ENCODE measurements at places on chromosomes 11 and 22.

DNA sequence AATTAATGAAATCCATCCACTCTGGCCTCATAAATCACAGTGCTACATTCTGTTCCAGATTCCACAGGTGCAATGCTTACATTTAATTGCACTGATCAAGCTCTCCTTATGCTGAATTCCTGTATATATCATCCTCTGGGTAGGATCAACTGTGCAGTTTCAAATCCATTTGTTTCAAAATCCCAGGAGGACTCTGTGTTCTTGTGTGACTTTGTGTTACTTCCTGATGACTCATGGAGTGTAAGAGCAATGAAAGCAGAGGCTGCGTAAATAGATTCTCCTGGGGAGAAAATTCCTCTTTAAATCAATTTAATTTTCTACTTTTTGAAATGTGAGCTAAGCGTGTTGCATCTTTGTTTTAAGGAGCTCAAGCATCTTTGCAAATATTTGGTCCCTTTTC is 752.7 kb downstream of the METTL15 start:
- DNase-seq = no peak

GRCh38 chr22:47206164-47206563 is 443.7 kb downstream of the TBC1D22A start:
- no peak for DNase-seq

GRCh38 chr11:66727282-66728037 is 1.6 kb downstream of the SPTBN2 start:
- DNase-seq = peak; percentile 6

DNA sequence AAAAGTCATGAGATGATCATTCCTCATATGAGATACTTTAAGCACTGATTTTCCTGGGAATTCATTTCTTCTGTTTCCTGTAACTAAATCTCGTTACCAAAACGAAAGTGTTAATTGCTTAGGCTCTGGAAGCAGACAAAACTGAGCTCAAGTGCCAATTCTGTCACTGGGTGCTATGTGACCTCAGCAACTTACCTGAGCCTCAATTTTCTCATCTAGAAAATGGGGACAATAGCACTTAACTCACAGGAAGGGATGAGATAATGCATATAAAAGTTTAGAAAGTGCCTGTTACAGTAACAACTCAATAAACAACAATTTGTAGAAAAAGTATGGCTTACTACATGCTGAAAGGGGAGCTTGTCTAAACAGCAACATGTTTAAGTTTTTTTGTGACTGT is 170.2 kb upstream of the MTMR2 start:
- no peak for DNase-seq

GRCh38 chr11:68351450-68352275 is 39.3 kb downstream of the LRP5 start:
- no peak for DNase-seq

DNA sequence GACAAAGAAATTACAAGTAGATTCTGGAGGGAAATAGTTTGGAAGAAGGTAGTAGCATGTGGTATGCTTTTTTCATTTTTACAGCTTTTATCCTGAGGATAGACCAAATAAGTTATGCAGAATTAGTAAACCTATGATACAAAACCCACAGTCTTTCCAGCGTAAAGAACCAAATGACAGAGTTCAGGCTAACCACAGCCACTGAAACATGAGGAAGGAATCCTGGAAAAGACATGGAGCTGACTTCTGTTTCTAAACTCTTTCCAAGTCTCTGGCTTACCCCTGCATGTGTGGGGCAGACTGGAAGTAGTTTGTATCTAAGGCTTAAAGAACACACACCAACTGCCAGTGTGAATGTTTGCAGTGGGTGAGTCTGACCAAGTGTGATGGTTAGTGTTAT is 258.4 kb upstream of the TENM4 start:
- DNase-seq = no peak

GRCh38 chr11:110096496-110096895 is 3.3 kb downstream of the ZC3H12C start:
- DNase-seq = no peak

DNA sequence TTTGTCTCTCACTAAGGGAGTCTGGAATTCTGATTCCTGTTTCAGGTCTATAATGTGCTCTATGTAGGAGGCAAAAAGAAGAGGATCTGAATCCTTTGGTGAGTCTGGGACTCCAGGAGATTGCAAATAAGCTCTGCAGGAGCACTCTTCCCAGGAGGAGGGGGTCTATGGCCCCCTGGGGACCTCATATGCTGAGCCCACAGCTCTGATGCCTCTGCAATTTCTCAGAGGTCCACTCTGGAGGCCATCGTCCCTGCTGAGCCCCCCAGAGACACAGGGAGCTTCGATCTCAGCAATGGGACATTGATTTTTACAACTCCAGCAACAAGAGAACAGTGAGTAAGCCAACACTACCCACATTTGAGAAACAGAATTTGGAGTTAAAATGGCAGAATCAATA is 20.2 kb upstream of the NRGN start:
- DNase-seq = no peak

DNA sequence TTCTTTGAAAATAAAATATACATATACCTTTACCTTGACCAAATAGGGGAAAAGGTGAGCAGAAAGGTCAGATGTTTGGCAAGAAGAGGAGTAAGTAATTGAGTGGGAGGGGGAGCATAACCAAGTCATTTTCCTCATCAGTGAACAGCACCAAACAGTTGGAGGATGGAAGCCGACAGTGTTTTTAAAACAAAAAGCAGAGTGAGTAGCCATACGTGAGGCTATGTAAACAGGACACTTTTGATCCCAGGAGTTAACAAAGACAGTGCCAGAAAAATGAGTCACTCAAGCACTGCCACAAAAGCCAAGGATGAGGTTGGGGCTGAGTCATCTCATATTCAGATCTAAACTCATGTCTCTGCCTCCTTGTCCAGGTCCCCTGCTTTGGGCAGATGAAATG is 734.7 kb downstream of the KCNA4 start:
- DNase-seq = no peak

DNA sequence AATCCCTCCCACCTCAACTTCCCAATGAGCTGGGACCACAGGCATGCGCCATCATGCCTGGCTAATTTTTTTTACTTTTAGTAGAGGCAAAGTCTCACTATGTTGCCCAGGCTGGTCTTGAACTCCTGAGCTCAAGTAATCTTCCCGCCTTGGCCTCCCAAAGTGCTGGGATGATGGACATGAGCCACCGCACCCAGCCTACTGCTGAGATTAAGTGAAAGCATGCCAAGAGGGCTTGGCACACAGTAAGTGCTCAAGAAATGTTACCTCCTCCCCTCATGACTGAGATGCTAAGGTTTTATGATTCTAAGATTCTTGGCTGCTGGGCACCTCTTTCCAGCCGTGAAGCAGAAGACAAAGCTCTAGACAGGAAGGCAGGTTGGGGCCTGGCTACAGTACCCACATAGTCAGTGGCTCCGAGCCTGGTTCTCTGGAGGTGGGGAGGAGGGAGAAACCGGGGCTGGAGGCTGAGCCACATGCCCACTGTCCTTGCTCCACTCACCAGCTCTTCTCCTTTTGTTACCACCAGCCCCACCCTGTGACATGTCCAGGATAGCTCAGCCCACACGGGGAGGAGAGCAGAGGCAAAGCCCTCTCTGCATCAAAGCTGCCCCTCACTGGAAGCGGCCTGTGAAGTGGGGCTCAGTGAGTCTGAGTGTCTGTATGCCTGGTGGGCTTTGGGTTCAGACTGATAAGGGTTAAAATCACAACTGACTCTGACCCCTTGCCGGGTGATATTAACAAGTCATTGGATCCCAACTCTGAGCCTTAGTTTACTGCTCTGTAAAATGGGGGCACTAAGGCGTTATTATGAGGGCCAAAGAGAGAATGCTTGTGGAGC is 12.9 kb downstream of the ARHGEF17 start:
- DNase-seq = no peak

DNA sequence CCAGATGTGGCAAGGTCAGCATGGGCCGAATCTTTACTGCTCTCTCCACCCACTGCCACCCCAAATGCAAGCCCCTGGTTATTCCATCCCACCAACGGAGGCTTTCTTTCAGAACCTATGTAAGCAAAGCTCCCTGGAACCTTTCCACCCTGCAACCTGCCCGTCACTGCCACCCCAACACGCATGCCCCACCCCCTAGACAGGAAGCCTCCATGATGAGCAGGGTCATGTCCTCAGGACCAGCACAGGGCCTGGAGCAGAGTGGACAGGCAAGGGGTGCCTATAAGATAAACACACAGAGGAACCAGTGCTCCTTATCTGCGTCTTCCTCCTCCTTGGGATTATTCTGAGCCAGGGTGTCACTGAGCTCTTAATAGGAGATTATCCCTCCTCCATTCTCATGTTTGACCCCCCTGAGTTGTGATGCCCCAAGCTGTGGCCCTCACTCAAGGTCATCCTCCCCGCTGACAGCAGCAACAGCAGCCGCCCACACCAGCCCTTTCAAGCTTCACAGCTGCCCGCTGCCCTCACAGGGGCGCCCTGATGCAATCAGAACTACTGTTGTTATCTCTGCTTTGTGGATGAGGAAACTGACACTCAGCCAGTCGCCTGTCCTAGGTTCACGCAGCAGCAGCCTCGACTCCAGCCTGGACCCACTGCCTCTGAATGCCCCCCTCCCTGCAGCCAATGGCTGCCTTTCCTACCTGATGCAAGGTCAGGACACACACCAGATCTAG is 647.3 kb downstream of the TBC1D22A start:
- no peak for DNase-seq

DNA sequence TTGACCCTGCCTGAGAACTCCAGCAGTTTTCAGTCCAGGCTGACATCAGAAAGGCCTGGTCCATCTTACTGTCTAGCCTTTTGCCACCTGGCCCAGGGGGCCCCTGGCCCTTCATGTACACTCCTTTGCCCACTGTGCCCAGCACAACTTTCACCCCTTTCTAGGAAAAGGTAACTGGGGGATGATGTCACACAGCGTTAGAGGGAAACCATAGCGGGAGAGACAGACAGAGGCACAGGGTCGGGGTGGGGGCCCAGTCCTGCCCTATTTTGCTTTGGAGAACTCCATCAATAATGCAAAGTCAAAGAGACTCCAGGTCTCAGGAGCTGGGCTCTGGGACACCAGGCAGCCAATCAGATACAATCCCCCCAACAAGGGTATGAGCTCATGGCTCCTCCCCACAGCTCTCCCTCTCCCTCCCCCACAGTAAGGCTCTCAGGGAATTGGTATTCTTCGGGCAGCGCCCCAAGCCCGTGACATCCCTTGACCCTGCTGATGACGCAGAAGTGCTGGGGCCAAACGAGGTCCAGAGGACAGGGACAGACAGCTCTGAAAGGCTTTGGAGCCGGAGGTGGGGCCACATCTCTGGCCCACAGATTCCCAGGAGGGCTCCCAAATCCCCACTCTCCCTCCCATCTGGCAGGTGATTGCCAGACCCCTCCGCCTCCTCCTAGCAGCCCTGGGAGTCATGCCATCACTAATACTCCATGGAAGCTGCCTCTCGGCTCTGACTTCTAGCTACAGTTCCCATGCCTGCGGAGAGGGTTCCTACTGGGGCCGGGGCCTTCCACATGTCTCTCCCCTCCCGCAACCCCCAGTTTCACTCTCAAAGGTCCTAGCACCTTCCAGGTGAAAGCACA is 5.9 kb downstream of the USP2 start:
- no peak for DNase-seq

- DNase-seq = peak; percentile 12
Observed at GRCh38 chr11:16902781-16903378, 111.3 kb downstream of the PLEKHA7 start.
